ENCODE measurements at places on chromosomes 4 and X.

DNA sequence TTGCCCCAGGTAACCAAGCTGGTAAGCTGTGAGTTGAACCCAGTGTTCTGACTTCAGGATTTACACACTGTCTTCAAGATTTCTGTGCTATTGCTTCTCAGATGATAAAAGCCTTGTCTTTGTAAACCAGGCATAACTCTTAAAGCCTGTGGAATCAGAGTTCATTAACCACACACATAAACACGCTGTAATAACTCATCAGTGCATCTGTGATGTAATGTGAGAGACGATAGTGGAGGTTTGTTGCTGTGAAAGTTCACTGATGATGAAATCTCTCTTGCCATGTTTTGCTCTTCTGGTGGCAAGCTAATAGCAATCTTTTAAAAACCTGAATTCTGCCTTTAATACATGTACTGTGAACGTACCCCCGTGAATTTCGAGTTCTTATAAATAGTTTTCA, 41.5 kb downstream of the CLCN4 start:
- DNase-seq: no peak

GRCh38 chr4:163462556-163462955, 11.0 kb downstream of the TKTL2 start:
- DNase-seq: no peak

- no peak for DNase-seq
Observed at GRCh38 chr4:10949039-10949733, 264.6 kb upstream of the CLNK start.

DNA sequence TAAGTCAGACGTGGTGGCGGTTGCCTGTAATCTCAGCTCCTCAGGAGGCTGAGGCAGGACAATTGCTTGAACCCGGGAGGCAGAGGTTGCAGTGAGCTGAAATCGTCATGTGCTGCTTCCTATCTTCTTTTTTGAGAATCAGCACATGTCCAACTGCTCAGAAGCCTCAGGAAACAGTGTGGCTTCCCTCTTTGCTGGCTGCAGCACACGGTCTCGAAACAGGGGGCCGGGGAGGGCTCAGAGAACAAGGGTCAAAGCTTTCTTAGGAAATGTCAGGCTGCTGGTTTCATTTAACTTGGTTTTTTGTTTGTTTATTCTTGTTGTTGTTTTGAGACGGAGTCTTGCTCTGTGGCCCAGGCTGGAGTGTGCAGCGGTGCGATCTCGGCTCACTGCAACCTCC, 31.3 kb downstream of the CRLF2 start:
- DNase-seq: no peak

DNA sequence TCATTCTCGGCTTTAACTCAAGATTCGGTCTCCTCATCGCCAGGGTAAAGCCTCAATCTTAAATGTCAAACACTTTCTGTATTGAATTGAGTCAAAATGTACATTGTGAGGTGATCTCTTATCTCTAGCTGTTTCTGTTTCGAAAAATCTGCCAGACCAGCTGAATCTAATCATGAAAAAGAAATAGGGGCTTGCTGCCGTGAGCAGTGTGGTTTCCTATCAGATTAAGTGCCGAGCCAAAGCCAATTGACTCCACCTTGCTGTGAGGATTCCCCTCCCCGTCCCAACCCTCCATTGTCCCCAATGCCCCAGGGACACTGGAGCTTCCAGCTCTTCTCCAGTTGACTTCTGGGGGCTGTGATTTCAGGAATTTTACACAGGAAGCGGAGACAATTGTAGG, 12.5 kb upstream of the CRLF2 start:
- DNase-seq: no peak

DNA sequence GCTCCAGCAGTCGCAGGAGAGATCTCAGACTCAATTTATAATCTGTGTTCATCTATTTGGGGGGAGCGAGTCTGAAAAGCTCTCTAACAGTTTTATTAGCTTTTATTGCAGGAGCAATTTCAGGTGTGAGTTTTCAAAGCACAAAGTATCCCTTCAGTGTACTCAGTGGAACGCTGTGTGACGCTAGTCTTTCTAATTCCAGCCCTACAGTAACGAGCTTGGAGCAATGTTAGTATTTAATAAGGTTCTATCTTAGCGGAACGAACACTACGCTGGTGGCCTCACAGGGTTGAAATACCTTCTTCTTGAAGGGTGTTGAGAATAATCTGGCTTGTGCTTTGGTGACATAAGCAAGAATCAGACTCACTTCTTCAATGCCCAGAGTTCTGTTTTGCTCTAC, 8.4 kb downstream of the HS3ST1 start:
- no peak for DNase-seq

DNA sequence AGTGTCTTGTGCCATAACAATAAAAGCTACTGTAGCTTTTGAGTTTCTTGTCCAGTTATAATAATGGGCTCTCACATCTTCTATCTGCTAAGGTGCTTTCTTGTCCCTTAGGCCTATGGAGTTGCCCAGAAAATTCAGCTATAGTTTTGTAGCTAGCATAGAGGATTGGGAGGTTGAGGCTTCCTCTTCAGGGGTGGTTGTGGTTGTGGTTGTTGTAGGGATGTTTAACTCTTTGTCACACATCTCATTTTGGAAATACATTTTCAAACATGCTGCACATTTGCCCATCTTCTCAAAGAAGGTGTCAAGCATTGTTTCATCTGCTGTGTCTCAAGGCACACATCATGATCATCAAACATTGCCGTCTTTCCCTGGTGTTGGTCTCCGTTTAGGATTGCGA, 65.0 kb downstream of the ATXN3L start:
- no peak for DNase-seq
